ENCODE measurements at places on chromosomes 6 and 20. TPM values are rescaled to one million over a fixed set of nuclear protein-coding genes. Genes with fewer than 3 reads are reported as not detected.

BTN1A1 gene
- total RNA-seq, result not detected

DNA sequence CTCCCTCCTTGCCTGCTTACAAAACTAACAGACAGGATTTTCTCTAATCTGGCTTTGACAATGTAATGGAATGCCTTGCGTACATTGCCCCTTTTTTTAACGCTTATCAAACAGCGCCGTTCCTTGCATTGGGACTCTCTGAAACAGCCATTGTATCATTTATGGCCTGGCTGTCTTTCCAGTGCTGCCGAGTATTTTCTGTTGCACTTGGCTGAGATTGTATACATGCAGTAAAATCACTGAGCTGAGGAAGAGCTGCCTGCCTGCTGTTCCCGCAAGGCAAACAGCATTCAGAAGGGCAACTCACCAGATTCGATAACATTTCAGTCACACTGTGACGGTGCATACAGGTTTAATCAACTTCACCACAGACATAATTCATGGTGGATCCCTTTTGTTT lies 106.0 kb downstream of the SH3BGRL2 start:
- DNase-seq, result no peak

MLN gene
- not detected for total RNA-seq

DNA sequence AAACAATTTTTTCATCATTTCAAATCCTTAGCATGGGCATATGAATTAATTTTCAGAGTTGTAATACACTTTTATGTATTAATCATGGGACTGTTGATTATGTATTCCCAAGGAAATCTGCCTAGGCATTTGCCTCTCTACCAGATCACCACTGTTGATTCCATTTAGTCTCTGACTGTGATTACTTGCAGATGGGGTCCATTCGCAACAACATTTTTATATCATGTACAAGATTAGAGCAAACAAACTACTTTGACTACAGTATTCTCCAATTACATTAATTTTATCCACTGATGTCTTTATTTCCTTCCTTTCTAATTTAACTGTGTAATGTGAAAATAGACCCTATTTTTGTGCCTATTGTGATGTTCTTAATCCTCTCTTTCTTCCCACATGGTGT lies 831.4 kb upstream of the SLC35B3 start:
- DNase-seq, result no peak

DNA sequence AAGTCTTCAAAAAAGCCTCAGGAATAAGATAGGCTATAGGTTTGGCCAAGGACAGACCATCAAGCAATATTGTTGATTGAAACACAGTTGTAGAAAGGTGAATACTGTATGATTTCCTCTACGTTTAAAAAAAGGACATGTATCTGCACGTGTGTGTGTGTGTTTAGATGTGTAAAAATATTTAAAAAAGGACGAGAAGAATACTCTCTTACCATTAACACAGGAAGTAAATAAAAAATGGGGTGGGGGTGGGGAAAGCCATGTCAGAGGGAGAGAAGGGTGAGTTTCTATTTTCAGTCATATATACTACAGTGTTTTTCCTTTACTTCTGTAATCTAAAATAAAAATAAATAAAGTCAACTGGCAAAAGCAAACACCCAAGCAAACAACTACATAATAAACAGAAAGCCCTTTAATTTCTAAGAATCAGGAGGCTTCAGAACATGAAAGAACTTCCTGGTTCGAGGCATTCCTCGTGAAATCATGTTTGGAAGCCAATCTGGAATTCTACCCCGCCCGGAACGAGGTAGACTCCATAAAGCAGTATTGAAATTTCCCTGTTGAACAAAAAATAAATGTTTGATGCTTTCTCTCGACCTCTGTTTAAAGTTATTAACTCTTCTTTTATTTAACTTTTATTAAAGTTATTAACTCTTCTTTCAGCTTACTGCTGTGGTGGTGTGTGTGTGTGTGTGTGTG lies 158.1 kb upstream of the ZNF217 start:
- DNase-seq, result no peak

DNA sequence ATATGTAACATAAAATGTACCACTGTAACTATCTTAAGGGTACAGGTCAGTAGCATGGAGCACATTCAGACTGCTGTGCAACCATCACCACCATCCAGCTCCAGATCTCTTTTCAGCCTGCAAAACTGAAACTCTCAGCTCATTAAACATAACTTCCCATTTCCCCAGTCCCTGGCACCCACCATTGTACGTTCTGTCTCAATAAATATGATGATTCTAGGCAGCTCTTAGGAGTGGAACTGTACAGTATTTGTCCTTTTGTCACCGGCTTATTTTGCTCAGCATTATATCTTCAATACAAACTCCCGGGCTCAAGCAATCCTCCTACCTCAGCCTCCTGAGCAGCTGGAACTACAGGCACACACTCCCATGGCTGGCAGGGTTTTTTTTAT lies 1.5 kb downstream of the ZC3H12D start:
- DNase-seq, result peak; percentile 18

- no peak for DNase-seq
These were observed 49.3 kb downstream of the PRR18 start for GRCh38 chr6:166258854-166259276.

SLC2A10 gene
- 44.8 TPM for total RNA-seq

DNA sequence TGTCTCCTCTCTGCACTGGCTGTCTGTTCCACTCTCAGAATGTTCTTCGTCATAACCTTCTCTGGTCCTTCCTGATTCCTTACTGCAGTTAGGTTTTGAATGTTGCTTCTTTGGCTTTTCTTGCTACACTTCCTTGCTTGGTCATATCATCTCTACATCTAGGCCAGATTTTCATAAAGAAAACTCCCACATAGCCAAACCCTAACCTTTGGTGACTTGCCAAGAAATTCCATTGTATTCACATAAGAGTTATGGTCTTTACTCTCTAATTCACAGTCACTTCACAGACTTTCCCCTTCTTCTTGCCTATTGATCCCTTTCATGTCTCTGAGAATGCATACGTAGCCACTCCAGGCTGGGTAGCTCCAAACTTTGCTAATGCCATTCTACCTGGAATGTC lies 41.9 kb upstream of the SIM1 start:
- DNase-seq, result no peak

MRPL2 gene
- 71.8 TPM for total RNA-seq

DNA sequence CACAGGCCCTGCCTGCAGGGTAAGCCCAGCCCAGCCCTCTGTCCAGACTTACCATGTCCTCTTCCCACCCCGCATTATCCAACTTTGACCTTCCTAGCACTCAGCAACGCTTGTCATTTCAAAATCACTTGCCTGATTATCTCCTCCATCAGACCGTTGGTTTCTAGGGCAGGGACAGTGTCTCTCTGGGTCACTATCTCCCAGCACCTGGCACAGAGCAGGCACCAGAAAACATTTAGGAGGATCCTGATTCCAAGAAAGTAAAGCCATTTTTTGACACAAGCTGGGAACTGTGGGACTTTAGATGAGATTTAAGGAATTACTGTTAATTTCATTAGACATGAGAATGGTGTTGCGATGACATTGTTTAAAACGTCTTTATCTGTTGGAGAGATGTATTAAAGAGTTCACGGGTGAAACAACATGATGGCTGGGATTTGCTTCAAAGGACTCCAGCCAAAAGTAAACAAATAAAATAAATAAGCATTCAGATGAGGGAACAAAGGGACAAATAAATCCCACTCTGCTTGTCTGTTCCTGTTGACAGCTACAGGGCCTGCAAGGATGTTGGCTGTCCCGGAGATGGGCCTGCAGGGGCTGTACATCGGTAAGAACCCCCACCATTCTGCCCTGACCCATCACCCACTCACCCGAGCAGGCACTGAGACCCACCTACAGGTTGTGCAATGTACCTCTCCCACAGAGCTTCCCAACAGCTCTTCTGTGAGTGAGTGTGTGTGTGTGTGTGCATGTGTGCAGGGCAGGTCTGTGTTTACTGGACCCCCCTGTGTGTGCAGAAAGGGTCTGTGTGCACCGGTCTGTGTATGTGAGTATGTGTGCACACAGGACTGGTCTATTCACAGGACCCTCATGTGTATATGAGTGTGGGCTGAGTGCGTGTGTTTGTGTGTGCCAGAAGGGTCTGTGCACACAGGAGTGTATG lies 5.9 kb downstream of the HSPA12B start:
- DNase-seq, result no peak

GRCh38 chr6:124765280-124765679 lies 197.0 kb upstream of the RNF217 start:
- DNase-seq, result no peak

DNA sequence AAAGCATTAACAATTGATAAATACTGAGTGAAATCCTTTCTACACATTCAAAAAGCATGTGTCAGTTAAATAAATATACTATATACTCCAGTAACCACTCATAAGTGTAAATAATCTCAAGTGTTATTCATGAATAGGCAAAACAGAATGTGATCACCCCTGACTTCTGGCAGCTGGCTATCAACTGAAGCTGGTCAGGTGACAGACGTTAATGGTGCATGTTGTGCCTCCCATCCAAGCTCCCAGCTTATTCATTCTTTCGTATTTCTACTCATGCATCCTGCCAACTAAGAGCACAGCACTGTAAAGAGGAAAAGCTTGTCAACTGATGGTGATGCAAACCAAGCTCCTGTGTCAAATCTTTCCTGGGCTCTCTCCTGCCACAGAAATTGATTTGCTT lies 7.7 kb downstream of the PSMB1 start:
- no peak for DNase-seq

SHLD1 gene
- 1.9 TPM for total RNA-seq

DNA sequence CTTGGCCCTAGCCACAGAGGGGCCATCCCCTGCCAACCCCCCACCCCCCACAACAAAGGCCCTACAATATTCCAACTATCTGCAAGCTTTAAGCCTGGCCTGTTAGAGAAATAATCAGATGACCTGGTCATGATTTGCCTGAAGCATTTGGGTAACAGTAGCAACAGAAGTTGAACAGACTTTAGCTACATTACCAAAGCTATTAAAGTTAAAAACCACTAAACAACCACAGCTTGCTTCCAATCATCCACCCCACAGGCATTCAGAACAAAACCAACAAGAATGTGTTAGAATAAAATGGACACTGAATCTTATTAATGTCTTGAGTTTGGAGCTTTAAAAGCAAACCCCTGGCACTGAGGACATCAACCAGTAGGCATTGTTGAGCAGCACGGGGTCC lies 250.9 kb downstream of the LRFN2 start:
- DNase-seq, result no peak

ZSCAN31 gene
- 2.4 TPM for total RNA-seq

DNA sequence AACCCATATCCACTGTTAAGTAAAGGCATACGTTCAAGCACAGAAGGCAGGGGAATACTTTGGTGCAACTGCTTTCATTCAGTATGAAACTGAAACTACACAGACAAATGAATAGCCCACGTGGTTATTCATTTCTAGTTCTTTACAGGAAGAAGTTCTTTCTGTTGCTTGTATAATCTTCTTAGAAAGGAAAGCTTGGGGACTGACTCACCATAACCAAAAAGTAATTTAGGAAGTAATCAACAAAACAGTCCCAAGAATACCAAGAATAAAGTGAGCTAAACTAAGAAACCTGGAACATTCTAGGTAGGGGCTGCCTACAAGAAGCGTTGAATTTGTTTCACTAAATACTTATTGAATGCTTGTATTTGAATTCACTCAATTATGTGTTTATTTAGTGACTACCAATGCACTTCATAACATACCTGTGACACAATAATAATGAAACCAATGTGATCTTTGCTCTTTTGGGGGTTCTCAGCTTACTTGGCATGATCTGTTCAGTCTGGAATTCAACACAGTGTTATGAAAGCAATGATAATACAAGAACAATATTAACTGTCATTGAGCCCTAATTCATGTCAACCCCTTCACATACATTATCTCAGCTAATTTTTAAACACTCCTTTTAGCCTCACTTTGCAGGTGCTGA lies 25.1 kb upstream of the KIAA0408 start:
- DNase-seq, result no peak

- DNase-seq, result no peak
These were observed 25.2 kb downstream of the TRIM38 start for GRCh38 chr6:25987845-25988244.

FOXS1 gene
- total RNA-seq, result not detected

DNA sequence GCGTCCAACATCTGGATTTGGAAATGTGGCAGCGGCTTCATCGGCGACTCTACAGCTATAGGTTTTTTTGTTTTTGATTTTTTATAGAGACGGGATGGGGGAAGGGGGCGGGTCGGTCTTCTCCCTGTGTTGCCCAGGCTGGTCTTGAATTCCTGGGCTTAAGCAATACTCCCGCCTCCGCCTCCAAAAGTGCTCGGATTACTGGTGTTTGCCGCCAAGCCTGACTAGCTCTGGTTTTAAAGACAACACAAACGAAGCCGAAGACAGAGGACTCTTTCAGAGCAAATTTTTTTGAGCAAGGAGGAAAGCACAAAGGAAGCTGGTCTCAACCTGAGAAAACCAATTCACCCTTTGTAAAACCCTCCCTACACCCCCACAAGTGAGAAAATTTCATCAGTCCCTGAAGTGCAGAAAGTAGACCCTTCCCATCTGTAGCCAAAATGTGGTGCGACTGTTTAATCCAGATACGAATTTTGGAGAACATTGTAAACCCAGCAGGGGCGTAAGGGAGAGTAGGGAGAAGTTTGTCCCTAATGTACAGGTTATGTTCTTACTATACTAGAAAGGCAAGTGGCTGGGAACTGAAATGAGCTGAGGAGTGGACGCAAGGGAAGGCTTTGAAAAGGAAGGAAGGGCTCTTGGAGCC lies 185.9 kb downstream of the TRIM27 start:
- DNase-seq, result no peak

RAB23 gene
- total RNA-seq, result 2.5 TPM

ARMH2 gene
- not detected for total RNA-seq

DNA sequence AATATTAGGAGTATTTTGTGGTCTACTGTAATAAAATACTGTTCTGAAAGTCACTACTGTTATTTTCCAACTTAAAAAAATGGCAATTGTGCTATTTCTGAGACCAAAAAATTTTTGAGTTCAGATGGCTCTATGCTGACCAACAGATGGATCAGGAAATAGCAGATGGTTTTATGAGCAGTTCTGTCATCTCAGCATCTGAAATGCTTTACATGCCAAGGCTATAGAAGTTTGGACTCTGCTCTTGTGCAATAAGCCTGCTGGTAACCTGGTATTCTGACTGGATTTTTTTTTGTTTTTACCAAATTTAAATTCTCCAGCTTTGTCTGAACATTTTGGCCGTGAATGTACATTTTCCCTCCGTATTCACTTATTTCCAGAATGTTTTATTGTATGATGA lies 1127.5 kb downstream of the GRIK2 start:
- no peak for DNase-seq

DNA sequence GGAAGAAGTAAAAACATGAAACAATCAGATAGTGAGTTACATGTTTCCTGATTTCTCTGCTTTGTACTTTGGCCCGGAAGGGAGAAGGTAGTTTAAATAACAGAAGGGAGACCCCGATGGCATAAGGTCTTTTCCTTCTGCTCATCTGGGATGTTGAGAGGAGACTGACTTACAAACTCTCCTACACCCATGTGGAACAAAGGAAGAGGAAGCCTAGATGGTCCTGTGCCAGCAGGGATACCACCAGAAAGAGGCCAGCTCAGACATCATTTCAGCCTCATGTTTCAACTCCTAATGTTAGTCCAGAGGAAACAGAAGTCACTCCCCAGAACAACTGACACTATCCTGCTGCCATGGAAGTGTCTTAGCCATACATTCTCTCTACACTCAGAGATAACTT lies 250.7 kb upstream of the NOX3 start:
- DNase-seq, result no peak

GRCh38 chr20:54323227-54323734 lies 115.4 kb downstream of the PFDN4 start:
- DNase-seq, result no peak

ZSWIM1 gene
- total RNA-seq, result 2.7 TPM

PLA2G7 gene
- 1.7 TPM for total RNA-seq

TRAPPC3L gene
- not detected for total RNA-seq

Measured in left lobe of liver (tissue), 2 donors.